ENCODE measurements at places on chromosomes 2 and 18.

GRCh38 chr2:105090091-105090490 is 52.2 kb downstream of the MRPS9 start:
- no peak for DNase-seq

- DNase-seq, result no peak
Observed at GRCh38 chr2:115580784-115581183, 1138.3 kb downstream of the DPP10 start.

- no peak for DNase-seq
Observed at GRCh38 chr2:67667054-67667908, 270.1 kb downstream of the ETAA1 start.

DNA sequence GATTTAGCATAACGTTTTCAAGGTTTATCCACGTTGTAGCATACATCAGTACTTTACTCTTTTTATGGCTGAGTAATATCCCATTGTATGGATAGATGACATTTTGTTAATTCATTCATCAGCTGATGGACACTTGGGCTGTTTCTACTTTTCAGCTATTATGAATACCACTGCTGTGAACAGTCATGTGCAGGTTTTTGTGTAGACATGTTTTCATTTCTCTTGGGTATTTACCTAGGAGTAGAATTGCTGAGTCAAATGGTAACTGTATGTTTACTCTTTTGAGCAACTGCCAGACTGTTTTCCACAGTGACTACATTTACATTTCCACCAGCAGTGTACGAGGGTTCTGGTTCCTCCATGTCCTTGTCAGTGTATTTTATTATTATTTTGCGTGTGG is 33.9 kb downstream of the COX7A2L start:
- DNase-seq, result no peak

- no peak for DNase-seq
Observed at GRCh38 chr2:218389333-218390150, 7.5 kb downstream of the SLC11A1 start.

DNA sequence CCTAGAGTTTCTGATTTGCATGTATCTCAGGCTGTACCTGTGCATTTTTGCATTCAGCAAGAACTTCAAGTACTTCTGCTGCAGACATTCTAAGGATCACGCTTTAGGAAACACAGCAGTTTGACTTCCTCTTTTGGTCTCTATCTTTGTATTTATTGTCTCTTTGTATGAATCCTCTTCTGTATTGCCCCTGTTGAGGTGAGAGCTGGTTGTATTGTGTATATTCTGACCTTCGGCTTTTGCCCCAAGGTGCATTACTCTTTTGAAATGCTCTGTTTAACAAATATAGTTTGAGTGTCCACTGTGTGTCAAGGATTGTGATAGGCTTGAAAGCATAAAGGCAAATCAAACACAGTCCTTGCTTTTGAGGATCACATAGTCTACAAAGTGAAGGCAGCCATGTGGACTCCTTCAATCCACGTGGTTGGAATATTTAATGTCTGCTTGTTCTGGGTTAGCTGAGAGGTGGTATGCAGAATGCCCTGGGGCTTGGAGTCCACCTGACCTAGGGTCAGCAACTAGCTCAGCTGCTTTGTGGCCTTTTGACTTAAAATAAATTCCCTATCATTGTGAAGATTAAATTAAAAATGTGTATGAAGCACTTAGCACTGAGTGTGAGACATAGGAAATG is 108.1 kb downstream of the LYPD6 start:
- DNase-seq, result no peak

DNA sequence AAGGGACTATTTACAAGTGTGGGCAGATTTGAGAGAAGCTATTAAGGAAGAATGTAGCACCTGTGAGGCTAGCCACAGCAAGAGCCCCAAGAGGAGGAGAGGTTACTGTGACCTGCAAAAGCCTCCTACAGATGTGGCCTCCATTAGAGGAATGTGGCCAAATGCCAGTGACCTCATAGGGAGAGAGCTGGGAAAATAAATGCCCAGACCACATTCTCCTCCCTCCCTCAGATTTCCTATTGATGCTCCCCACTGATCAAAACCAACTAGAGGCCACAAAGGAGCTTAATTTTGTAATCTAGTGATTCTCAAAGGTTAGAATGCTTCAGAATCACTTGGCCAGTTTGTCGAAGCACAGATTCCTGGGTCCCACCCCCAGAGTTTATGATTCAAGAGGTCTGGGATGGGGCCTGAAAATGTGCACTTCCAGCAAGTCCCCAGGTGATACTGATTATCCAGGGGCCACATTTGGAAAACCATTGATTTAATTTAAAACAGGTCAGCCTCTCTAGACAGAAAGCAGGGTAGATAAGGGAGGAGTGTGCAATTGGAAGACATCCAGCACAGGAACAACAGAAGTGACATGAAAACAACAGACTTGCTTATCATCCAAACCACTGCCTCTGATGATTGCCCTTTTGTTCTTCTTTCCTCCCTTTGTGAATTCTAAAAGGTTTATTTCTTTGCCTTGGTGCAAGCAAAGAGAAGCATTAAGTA is 61.2 kb upstream of the RBBP8 start:
- no peak for DNase-seq

DNA sequence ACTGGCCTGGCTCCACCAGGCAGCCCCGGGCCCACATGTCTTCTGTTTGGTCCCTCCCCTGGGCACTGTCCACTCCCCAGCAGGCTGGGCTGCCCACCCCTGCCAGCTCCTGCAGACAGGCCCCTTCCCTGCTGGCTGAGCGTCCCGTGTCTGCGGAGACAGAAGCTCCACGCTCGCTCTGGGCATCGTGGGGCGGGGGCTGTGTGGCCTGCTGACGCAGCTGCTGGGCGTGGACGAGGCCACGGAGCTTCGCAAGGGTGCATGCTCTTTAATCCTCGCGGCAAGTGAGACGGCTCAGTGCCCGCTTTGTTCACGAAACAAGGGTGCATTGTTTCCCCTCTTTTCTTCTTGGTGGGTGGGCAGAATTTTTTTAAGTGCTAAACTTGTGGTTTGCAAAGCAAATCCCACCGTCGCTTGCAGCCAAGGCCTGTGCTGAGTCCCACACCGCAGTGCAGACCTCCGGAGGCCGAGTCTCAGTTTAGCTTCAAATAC is 132.8 kb upstream of the CTDP1 start:
- DNase-seq, result no peak

GRCh38 chr2:142992840-142993239 is 115.4 kb downstream of the KYNU start:
- DNase-seq, result no peak

- no peak for DNase-seq
Observed at GRCh38 chr18:76528477-76529432, 33.7 kb upstream of the ZNF516 start.

DNA sequence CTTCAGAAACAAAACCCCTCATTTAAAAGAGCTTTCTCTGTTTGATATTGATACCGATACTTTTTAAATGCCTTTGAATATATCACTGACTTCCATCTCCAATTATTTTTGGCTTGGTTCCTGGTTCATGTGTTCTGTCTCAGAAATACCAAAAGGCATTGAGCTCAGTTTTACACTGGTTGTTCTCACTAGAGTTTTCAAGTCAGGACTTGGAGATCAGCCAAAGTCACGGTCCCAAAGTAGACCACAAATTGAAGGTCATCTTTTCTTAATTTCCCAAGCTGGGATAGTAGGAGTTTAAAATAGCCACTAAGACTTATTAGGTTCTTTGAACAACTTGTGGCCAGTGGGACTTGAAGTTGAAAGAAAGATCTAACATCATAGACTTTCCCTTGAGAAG is 24.2 kb downstream of the DHRS9 start:
- no peak for DNase-seq

- DNase-seq, result no peak
Observed at GRCh38 chr2:216842636-216843035, 17.2 kb downstream of the TNP1 start.

DNA sequence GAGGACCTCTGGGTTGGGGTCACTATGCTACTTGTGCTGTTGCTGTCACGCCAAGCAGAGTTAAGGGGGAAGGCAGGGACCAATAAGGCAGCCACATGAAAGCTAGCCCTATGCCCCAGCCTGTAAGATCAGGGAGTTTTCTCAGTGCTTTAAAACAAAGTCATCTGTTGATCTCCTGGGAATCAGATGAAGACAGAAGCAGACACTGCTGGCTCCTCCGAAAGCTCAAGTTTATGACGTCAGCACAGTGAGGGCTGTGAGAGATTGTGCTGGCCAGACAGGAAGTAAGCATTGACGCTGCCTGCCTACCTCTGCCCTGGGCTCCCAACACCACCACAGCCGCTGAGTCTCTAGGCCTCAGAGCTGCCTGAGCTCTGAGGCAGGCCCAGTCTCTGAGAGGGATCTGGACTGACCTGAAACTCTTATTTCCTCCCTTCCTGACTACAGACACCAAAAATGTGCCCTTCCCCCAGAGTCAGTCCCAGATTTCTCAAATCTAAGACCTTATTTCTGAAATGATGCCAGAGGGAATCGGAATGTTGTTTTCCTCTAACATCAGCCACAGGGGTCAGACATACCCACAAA is 118.1 kb upstream of the EPAS1 start:
- DNase-seq, result peak; percentile 39

GRCh38 chr18:27860701-27861107 is 316.2 kb downstream of the CDH2 start:
- no peak for DNase-seq
